ENCODE measurements at places on chromosomes 3 and 15.

GRCh38 chr3:182389071-182389815 lies 404.1 kb upstream of the ATP11B start:
- peak; percentile 6 for DNase-seq

DNA sequence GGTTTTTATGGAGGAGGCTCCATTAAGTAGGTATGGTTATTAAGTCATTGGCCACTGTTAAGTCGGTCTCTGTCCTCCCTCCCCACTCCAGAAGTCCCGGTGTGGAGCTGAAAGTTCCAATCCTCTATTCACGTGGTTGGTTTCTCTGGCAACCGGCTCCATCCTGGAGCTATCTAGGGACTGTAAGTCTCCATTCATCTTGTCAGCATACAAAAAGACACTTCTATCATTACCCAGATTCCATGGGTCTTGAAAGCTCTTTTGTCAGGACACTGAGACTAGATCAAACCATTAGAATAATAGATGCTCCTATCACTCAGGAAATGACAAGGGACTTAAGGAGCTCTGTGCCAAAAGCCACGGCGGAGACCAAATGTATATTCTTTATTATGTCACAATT lies 110.3 kb downstream of the PIK3CB start:
- DNase-seq: no peak

DNA sequence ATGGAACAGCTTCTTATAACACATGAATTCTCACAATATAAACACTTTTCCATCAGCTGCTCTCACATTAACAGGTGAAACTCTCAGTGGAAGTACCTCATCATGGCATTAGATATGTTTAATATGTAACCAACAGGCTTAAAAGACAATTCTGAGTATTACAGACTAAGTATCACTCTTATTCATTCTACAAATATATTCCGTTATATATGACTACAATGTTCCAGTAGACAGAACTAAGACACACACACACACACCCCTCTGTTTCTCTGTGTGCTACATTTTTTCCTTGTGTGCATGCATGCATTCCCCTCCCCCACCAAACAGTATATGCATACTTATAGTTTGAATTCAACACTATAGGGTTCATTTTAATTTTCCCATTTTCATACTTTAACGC lies 32.4 kb downstream of the MRPL3 start:
- no peak for DNase-seq

DNA sequence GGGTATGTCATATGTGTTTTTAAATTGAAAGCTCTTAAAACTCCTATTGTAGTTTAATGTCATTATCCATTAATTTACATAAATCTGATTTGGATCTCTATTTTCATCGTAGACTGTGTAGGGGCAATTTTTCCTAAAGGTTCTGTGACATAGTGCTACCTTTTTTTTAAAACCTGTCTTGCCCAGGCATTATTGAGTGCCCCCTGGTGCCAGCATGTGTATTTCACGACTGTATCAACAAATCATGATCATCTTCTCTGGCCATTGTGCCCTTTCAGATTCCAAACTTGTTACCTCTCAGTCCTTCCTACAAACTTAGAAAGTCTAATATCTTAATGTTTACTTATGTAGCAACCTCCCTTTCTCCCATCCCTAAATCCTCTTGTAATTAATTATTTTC lies 97.2 kb upstream of the FLNB start:
- DNase-seq: no peak

DNA sequence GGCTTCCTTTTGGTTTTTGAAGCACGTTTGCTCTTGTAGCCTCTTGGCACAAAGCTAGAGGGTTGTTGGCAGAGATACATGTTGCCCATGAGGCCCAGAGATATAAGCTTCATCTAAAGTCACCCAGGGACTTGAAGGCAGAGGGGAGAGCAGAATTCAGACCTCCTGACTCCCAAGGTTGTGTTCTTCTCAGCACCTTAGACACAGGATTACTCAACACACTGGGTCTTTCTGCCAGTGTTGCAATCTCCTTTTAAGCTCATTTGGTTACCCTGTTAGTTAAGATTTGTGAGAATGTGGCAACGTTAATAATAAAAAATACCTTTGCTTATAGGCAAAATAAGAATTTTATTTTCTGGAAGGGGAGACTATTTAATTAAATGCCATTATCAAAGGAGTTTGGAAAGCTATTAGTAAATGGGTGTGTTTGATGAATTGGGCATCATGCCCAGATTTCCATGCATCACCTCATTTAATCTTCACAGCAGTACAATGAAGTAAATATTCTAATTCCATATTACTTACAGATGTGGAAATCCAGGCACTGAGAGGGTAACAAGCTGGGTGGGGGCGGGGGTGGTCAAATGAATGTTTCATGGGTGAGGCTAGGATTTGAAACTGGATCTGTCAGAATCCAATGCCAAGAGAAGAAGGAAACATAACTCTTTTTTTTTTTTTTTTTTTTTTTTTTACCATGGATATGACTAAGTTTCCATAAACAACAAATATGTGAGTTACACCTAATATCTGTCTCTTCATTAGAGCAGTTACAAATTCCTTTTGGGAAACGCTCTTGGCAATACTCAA lies 183.3 kb downstream of the NR1D2 start:
- peak; percentile 79 for DNase-seq

- DNase-seq: no peak
These were observed 4.2 kb upstream of the KATNBL1 start for GRCh38 chr15:34214135-34214534.

- no peak for DNase-seq
These were observed 14.1 kb upstream of the ZSCAN2 start for GRCh38 chr15:84586696-84587095.

DNA sequence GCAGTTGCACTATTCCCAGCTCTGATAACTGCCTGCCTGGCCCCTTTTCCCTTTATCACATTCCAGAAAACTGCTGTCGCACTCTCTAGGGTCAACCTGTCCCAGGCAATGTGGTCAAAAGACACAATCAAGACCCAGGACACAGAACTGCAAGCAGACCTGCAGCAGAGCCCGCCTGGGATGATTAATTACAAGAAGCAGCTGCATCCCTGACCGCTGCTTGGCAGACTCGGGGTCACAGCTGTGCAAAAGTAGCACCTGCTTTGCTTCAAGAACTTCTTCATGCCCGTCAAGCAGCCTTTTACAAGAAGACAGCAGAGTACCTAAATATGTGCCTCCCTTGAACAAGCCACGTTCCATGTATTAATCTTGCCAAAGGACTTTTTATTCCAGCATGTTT lies 120.0 kb upstream of the ST8SIA2 start:
- no peak for DNase-seq

DNA sequence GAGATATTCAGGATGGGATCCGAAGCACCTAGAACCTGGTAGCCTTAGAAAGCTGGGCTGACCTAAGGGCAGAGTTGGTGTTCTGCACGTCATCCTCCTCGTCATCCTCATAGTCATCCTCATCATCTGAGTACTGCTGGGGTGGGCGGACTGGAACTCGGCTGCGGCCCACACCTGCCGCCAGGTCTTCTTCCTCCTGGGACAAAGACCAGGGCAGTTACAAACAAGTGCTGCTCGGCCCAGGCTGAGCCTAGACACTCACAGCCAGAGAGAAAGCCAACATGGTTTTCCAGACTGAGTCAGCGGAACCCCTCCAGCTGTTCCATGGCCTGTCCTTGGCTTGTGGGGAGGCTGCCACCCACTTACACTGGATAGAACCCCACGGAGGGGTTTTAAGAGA lies 40.5 kb downstream of the SEMA3G start:
- no peak for DNase-seq

GRCh38 chr3:163364717-163365116 lies 1713.6 kb downstream of the SI start:
- no peak for DNase-seq

- no peak for DNase-seq
These were observed 3.9 kb downstream of the CPOX start for GRCh38 chr3:98589331-98590036.

GRCh38 chr15:40029979-40030893 lies 8.7 kb downstream of the SRP14 start:
- no peak for DNase-seq

DNA sequence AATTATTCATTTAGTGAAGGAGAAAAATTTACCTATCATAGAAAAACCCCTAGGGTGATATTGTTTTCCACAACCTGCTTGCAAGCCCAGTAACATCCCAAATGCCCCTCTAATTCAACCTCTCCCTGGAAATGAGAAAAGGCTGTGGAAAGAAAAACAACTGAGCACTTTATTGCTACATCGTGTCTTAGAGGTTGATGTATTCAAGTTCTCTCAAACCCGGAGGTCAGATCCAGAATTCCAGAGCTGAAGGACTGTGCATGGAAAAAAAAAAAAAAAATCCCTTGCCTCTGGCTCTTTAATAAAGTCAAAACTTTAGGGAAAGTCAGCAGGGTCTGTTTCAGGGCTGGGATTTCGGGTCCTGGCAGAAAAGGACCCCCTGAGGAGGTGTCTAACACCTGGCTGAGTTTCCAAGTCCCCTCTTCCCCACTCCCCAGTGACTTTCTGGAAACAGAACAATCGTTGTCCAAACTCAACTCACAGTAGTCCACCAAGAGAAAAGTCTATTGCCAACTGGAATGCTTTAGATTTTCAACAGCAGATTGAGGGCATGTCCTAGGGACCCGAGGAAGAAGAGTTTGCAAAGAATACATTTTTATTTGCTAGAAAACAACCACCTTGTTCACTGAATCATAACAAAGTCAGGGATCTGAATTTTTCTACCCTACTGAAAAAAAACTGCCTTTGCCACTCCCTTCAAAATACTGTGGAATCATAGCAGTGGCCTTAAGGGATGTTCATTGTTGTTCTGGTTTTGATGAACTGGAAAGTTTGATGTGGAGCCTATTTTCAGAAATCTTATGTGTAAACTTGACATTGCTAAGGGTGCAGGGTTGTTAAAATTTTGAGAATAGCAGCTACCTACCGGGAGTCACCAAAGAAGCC lies 207.5 kb upstream of the ADAMTS9 start:
- DNase-seq: no peak

GRCh38 chr3:56915966-56916586 lies 114.3 kb upstream of the ARHGEF3 start:
- DNase-seq: no peak

DNA sequence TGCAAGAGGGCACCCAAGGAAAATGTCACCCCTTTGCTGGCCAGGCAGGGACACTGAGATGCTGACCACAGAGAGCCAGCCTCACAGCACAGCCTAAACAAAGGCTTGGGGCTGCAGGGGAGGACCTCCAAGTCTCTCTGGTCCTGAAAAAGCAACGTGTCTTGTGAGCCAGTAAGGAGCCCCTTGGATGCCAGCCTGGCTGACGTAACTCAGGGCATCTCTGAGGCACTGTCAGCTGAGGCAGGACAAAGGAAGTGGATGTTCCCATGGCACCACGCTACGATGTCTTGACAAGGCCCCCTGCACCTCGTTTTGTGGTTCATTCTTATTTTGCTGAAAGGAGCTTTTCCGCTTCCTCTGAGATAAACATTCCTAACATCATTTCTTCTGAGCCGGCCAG lies 160.7 kb downstream of the OR4M2 start:
- DNase-seq: no peak

- peak; percentile 9 for DNase-seq
These were observed 117.7 kb downstream of the GBE1 start for GRCh38 chr3:81643721-81644120.

DNA sequence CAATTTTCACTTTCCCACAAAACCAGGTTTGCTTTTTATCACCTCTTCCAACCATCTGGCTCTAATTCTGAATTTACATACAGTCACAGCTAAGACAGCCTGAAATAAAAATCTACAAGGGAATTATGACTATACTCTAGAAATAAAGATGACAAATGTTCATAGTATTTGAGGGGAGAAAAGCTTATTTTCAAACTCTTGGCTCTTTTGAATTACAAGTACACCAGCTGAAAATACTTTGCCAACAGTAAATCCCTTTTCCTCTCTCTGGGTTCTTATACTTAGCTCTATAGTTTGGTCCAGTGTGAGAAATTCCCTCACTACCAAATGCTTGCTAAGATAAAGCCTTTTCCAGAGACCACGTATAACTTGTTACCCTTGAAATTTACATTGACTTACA lies 1037.9 kb downstream of the ROBO1 start:
- DNase-seq: no peak

DNA sequence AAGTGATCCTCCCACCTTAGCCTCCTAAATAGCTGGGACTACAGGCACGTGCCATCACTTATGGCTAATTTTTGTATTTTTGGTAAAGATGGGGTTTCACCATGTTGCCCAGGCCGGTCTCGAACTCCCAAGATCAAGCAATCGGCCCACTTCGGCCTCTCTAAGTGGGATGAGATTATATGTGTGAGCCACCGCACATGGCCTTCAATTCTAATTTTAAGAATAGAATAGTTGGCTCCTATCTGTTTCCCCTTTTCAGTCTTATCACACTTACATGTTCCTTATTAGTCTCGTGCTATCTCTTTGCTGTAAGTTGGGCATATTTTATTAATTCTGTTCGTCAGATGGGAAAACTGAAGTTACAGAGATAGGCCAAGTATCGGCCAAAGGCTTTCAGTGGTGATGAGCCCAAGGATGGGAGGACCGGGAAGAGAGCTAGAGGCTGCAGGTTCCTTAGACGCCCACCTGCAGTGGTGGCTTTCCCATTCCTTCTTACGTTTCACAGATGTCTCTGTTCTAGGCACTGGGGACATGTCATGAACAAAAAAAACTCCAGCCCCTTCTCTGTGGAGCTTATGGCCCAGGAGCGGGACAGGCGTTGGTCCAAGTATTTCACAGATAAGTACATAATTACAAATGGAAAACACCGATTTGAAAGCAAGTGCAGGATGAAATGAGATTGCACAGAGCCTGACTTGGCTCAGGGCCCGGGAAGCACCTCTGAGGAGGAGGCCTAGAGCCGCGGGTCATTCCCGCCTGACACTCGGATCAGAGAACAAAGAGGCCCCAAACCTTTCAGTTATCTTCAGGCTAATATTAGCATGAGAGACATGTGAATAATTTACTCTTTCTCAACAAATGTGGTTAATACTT lies 91.1 kb upstream of the KLF13 start:
- DNase-seq: no peak

DNA sequence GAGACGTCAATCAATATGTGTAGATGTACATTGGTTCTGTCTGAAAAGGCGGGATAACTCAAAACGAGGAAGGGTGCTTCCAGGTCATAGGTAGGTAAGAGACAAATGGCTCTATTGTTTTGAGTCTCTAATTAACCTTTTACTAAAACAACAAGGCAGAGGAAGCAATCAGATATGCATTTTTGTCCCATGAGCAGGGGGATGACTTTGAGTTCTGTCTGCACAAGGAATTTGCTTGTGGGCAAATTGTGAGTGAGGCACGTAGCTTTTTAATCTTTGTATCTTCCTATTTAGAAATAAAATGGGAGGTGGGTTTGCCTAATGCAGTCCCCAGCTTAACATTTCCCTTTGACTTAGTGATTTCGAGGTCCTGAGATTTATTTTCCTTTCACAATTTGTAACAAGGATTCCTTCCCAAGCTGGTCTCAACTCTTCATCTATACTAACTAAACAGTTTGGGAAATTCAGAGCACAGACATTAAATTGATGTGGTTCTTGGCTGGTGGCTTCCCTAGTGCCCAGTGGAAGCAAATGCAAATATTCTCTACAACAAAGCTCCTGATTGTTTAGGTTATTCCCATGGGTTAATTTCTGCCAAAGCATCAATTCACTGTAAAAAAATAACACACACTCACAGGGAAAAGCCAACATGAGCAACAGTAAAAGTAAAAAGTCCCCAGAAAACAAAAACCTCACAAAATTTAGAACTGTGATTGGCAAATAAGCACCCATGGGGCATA lies 738.8 kb upstream of the SGO1 start:
- DNase-seq: no peak

GRCh38 chr3:70518356-70518755 lies 205.9 kb upstream of the MDFIC2 start:
- DNase-seq: no peak

All from right lung (tissue), 10 donors.